ENCODE measurements at places on chromosomes 3 and 15.

DNA sequence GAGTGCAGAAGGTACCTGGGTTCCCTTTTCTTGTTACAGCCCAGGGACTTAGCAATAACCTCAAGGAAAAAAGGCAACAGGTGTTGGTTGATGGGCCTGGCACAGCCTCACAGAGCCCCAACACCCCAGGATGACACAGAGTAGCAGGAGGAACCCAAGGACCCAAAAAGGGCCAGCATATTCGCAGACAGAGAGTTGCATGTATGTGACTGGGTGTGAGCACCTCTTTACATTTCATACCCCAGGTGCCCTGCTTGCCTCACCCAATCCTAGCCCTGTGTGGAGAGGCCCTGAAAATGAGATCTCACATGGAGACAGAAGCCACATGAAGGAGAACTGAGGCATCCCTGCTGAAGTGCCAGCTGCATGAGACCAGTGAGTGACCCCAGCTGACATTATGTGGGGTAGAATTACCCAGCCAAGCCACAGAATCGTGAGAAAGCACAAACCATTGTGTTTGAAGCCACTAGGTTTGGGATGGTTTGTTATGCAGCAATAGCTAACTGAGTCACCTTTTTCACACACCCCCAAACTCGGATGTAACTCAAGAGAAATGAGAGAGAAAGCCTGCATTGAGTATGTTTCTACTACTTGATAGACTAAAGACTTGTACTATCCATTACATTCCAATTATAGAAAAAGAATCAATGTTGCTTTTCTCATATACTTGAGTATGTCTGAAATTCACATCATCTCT is 26.2 kb upstream of the HHATL start:
- DNase-seq: no peak

- no peak for DNase-seq
Observed at GRCh38 chr3:188046561-188047211, 107.3 kb upstream of the LPP start.

DNA sequence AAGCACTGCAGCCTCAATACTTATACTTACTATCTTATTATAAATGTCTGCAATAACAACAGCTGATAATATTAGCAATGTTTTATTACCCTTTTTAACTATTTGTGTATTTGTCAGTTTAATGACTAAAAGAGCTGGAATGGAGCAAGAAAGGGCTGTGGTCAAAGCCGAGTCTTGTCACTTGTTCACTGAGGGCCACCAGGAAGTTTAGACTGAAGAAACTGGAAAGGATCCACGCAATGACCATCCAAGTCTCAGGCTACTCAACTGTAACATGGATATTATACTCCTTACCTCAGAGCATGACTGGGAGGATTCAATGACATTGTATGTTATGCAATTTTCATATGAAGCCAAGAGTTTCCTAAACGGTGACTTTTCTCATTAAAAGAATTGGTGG is 90.4 kb downstream of the TJP1 start:
- no peak for DNase-seq

DNA sequence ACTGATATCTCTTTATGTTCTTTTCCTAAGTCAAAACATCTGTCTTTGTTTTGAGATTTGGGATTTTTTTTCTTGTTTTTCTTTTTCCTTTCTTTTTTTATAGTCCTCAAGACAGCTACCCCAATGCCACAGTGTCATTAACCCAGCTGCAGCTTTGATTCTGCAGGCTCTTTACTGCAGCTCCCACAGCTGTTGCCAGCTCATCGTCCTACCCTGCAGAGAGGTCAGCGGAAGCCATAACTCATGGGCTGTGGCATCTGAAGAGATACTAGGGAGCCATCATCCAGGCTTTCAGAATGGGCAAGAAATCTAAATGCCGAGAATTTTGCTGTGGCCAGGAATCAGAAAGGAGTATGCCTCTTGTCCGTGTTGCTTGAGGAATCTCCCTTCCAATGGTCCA is 44.3 kb upstream of the SLC24A5 start:
- DNase-seq: no peak

- no peak for DNase-seq
Observed at GRCh38 chr3:30578479-30578878, 27.9 kb upstream of the TGFBR2 start.

GRCh38 chr3:161197855-161198850 is 23.0 kb upstream of the NMD3 start:
- no peak for DNase-seq

DNA sequence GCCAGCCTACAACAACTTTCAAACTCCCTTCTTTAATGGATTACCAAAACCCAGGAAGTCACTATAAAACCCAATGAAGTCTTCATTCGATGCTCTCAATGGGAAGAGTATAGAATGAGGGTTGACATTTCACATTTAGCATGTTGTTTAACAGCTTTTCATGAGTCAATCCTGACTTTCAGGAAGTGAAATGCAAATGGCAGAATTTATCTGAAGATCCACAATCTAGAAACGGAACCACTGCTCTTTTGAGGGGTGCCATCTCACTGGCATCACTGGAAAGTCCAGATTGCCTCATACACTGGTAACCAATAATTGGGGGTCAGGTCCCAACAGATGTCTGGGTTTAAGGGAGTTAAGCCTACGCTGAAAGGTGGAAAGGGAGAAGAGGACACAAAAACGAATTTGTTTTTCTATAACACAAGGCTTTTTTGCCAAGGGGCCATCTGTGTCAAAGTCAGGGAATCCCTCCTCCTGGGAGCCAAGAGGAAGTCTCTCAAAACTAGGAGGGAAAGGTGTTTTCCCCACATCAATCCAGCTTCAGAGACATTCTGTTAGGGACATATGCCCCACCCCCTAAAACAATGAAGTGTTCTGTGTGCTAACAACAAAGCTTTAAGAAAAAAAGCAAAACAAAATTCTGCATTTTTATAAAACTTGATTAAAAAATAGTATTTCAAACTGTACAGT is 12.0 kb upstream of the ATP1B3 start:
- no peak for DNase-seq

DNA sequence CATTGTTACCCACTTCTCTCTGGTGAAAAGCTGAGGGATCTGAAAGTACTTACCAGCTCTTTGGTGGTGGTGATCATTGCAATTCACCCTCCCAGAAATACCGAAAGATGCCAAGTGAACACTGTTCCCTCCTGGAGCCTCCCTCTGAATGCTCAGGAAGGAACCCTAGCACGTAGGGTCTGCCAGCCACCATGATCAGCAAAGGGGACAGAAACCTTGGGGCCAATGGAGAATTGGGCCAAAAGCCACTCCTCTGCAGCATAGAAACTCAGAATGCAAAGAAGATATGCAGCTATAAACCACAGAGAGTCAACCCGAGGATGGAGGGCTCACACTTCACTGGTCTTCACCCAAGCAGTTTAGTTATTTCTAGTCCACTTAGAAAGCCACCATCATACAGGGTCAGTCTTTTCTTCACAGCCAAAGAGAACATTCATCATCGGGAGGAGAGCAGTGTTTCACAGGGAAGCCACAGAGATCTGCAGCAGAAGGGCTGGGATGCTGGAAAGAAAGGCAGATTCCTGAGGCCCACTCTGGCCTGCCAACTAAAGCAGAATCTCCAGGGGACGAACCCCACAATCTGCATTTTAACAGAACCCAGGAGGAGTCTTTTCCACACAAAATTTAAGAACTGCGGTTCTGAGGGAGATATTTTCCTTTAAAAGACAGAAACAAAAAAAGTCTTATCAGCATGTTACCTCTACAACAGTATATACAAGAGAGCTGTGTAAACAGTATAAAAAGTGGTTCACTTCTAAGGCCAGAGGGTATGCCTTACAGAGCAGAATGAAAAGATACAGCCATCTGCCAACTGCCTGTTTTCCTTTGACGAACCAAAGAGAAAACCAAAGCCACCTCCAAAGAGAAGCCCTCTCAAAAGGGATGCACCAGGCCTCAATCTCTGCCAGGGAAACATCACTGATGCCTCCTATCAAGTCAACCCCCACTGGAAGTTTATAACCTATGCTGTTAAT is 11.3 kb downstream of the TBC1D2B start:
- no peak for DNase-seq

DNA sequence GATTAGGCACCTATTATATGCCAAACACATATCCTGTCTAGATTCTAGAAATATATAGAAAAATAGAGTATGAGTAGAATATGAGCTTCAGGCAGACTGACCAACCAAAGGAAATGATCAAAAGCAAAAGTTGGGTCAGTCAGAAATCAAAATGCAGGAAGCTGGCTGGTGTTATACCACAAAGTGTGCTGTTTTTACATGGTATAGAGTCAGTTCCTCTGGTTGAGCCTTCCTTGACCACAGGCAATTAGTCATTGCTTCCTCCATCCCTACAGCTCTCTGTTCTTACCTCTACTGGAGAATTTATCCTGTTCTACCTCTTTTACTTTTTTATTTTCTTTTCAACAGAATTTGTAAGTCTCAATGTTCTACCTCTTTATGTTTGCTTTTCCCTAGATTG is 149.8 kb downstream of the TMCO5A start:
- DNase-seq: no peak

- no peak for DNase-seq
Observed at GRCh38 chr3:180855364-180855763, 57.1 kb upstream of the FXR1 start.

GRCh38 chr3:98791341-98792325 is 28.5 kb downstream of the ST3GAL6 start:
- DNase-seq: no peak

DNA sequence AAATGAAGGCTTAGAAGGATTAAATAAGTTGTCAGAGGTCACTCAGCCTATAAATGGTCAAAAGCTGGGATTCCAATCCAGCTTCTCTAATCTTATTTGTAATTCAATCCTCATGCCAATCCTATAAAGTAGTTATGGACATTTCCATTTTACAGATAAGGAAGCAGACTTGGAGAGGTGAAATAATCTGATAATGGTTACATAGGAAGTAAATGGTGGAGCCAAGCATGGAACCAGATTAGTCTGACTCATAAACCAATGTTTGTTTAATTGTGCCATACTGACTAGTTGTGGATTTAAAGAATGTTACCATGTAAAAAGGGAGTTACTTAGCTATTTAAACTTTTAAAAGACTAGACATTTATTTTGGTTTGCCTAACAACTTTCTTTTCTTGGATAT is 59.7 kb downstream of the KCNAB1 start:
- DNase-seq: no peak

GRCh38 chr3:179653096-179653797 is 407 bp downstream of the USP13 start:
- DNase-seq: peak; percentile 42

DNA sequence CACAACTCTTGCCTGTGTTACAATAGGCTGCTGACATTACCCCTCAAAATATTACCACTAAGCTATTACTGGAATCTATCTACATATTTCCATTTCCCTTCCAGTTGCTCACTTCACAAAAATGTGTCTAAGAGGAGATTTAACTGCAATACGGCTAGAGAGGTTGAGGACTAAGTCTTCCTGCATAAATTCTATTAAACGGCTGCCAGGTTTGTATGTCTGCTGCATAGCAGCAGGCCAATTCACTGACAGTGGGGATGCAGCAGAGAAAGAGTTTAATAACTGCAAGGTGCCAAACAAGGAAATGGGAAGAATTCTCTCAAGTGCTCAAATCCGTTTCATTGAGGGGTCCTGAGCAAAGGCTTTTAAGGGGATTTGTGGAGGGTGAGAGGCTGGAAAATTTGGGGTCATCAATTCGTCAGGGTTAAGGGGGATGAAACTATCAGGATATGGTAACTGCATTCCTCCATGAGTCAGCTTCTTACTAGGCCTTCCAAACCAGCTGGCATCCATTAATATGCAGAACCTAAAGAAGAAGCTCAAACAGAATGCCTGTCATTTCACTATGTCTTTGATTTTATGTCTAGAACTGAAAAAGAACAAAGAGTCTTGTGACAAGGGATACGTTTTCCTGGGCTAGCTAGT is 675.6 kb downstream of the TBL1XR1 start:
- no peak for DNase-seq

GRCh38 chr15:90872486-90873184 is 4.2 kb downstream of the FURIN start:
- peak; percentile 58 for DNase-seq

DNA sequence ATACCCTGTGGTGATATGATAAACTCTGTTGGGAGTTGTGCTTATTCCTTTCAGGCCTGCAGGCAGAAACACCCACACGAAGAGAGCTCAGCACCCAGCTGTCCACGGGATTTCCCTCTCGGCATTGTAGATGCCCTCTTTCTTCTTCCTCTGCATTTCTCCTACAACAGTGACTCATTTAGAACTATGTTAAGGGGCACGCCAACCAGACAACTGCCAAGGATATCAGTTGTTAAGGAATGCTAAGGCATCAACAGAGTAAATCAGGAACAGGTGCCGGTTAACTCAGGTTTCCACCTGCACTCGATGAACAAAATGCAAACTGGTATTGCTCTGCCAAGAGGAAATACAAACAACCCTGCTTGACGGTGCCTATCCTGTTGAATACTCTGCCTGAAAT is 270.0 kb upstream of the PEX5L start:
- DNase-seq: no peak

- no peak for DNase-seq
Observed at GRCh38 chr15:38263996-38264395, 11.4 kb downstream of the SPRED1 start.

GRCh38 chr3:185537369-185537970 is 14.9 kb downstream of the LIPH start:
- peak; percentile 24 for DNase-seq

DNA sequence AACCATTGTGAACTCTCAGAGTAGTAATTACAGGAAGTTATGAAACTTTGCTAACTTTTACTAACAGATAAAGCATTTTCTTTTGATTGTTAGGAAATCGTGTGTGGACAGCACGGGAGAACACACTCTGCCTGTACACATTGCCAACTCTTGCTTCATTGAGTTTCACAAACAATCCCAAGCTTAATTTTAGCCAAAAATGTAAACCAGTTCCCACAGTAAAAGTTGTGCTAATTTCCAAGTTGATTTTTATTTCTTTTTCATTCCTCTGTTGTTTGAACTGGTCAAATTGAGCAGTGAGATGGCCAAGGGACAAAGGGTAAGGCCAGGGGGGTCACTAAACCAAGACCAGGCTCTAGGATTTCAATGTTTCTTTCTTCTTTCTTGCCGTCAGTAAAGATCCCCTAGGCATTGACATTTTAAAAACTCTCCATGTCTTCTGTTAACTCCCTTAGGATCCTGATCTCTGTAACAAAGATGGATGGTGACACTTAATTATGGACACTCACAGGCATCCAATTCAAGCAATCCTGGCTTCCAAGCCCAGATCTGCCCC is 414.9 kb downstream of the RBMS3 start:
- DNase-seq: no peak

DNA sequence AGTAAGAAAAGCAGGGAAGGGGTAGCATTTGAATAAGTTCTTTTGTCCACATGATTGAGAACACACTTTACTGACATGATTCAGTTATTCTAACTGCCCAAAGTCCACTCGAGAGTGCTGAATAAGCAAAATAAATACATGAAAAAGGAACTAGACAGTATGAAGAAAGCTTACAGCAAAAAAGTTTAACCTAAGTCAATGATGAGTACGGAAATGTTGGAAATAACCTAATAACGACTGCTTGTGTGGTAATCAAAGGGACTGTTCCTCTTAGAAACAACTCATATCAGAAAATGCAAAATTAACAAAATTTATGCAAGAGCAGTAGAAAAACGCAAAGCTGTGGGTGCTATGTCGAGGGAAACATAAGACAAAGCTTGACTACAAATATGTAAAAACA is 36.6 kb downstream of the DMXL2 start:
- no peak for DNase-seq

All from stimulated activated CD4-positive, alpha-beta T cell treated with anti-CD3 and anti-CD28 coated beads, Interleukin-12 subunit alpha, Interleukin-12 subunit beta, amount 100 ng/mL, for 24 hours (primary cell).